ENCODE measurements at places on chromosomes 12 and 14.
A peak's percentile ranks its signal among the peaks of the same experiment; 100 is the strongest.

- DNase-seq, result no peak
Observed at GRCh38 chr14:88815980-88816379, 8.5 kb upstream of the TTC8 start.

- DNase-seq, result no peak
Observed at GRCh38 chr14:85437148-85437547, 92.8 kb upstream of the FLRT2 start.

- no peak for DNase-seq
Observed at GRCh38 chr14:99338313-99338712, 66.3 kb upstream of the BCL11B start.

DNA sequence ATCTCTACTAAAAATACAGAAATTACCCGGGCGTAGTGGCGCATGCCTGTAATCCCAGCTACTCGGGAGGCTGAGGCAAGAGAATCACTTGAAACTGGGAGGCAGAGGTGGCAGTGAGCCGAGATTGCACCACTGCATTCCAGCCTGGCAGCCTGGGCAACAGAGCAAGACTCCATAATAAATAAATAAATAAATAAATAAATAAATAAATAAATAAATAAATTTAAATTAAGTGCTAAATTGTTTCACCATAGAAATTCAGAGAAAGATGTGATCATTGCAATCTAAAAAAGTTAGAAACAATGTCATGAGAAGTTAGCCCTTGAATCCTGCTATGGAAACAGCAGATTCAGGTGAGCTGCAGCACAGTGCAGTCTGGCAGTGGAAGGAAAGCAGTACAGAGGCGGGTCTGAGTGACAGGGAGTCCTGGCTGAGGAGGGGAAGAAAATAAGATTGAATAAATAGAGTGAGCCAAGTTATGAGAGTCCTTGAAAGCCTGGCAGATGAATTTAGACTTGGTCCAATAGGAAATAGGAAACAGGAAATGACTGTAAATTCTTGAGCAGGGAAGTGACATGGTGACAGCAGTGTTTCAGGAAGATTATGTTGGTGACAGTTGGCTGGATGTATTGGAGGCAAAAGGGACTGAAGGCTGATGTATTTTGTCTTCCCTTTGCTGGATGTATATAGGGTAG lies 241.5 kb downstream of the GXYLT1 start:
- no peak for DNase-seq

GRCh38 chr14:27995691-27996090 lies 770.9 kb upstream of the FOXG1 start:
- no peak for DNase-seq

- DNase-seq, result no peak
Observed at GRCh38 chr14:103547455-103547940, 15.0 kb downstream of the BAG5 start.

DNA sequence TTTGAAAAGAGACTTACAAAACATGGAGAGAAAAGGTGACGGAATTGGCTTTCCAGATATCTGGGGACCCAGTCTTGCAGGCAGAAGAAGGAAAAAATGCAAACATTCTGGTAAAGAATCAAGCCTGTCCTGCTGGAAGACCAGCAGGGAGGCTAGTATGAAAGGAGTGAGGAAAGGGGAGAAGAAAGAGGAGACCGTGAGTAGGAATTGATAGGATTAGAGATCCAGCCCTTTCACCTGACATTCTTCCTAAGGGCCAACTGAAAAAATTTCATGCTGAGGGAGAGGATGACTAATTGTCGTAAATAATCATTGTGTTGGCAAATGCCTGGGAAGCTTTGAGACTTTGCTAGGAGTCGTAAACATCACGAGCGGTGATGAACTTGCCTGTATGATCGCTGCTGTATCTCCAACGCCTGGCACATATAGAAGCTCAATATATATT lies 12.1 kb downstream of the BHLHE41 start:
- DNase-seq, result no peak

DNA sequence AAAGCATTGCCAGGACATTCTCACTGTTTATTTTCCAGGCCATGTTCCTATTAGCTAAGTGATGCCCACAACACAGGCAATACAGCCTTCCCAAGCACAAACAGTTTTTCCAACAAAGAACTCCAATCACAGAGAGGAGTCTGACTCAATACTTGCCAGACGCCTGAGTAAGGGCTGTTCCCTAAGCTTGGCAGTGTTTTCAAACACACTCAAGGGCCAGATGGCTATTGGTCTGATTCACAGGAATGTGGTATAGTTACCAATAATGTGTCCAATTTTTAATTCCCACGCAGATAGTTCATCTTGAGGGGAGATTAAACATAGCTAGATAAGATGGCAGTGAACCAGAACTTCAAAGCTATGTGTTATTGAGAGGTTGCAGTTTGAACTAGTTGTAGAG lies 381.0 kb downstream of the SNAPC1 start:
- no peak for DNase-seq

DNA sequence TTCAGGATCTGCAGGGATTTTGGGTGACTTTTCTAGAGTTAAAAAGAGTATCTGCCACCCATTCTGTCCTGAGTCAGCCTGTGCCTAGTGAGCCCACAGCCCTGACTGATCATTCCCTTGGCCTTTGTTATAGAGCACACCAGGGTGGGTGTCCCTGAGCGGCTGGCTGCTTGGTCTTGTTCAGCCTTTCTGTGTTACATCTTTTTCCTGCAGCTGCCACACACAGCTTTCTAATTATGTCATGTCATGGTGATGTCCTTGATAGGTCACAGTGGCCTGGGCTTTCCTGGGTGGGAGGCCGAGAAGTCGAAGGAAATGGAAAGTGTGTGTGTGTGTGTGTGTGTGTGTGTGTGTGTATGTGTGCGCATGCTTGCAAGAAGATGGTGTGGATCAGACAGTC lies 293.2 kb upstream of the CRY1 start:
- DNase-seq, result no peak

- DNase-seq, result no peak
Observed at GRCh38 chr12:43882578-43883178, 46.8 kb downstream of the TMEM117 start.

- no peak for DNase-seq
Observed at GRCh38 chr14:105069871-105070759, 4.9 kb upstream of the GPR132 start.

- no peak for DNase-seq
Observed at GRCh38 chr12:96711364-96711763, 195.7 kb upstream of the NEDD1 start.

GRCh38 chr14:100105357-100106169 lies 40.3 kb downstream of the EVL start:
- DNase-seq, result no peak

- DNase-seq, result no peak
Observed at GRCh38 chr12:104180374-104180773, 35.2 kb upstream of the TXNRD1 start.

- DNase-seq, result no peak
Observed at GRCh38 chr14:52020866-52021717, 31.7 kb downstream of the RTRAF start.

DNA sequence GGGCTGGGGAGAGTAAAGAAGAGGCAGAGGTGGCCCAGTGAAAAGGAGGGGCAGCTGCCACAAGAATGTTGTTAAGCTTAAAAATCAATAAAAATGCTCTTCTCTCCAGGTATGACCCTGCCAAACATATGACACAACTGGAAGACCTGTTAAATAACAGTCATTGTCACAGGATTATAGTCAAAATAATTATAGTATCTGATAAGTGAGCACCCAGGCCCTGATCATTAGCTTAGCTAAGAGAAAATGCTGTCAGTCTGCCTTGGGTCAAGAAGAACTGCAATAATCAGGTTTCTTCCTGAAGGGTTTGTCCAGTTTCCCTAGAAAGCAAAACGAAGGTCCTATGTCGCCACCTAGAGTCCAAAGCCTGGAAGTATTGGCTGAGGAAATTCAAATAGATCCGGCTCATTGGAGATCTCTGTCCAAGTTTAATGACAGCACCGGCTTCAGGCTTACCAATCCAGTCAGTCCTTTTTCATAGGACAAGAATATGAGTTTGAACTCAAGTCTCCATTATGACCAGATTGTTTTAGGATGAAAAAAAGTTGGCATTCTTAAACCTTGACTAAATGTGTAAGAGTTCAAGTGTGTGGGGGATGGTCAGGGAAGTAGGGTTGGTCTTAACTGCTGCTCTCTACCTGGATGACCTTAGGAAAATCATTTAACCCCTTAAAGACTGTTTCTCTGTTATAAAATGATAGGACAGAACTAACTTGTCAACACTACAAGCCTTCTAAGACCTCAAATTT lies 22.5 kb upstream of the NKX2-8 start:
- peak; percentile 0 for DNase-seq

DNA sequence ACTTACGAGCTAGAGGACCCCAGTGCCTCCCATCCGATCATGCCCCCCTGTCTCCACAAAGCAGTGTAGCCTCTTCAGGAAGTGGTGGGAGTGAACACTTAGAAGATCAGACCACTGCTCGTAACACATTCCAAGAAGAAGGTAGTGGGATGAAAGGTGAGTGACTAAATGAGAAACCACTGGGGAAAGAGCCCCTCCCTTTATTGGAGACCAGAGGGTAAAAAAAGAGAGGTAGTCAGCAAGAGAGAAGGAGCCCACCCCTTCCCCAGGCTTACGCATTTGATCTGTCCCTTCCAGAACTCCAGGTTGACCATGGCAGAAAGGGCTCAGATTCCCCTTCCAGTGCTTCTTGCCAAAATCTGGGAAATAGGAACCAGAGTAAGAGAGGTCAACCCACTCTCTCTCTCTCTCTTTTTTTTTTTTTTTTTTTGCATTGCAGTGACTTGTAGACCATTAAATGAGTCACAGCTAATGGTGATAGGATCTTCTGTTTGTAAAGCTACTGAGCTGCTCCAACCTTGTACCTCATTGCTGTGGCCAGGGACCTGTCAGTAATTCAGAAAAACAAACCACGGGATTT lies 165.4 kb downstream of the GCH1 start:
- DNase-seq, result no peak

DNA sequence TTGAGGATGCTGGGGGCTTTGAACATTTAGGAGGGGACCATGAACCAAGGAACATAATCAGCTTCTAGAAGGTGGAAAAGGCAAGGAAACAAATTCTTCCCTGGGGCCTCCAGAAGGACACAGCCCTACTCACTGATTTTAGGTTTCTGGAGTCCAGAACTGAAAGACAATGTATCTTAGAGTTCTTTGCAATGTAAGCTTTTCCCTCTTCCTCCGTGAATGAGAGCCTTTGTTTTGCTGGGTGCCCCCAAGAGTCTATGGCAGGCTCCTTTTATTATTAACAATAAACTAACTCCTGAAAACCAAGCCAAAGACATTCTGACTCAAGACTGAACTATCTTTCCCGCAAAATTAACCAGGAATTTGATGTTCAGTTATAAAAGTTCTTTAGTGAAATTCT lies 204.1 kb downstream of the STXBP6 start:
- DNase-seq, result no peak

DNA sequence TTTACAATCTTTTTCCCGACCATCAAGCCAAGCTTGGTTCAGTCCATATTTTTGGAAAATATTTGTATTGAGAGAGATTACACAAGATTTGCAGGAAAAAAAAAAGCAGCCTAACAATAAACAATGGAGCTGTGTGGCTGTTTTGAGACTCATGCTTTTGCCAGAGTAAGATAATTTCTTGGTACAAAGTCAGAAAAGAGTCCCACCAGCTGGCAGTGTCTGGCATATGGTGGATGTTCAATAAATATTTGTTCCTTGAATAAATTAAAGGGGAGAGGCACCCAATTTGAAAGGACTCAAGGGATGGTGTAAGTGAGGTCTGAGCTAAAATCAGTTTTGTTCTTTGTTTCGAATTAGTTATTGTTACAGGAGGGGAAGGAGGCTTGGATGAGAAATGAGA lies 78.1 kb upstream of the RPH3A start:
- DNase-seq, result no peak

- no peak for DNase-seq
Observed at GRCh38 chr12:43292699-43293098, 259.3 kb downstream of the ADAMTS20 start.

- no peak for DNase-seq
Observed at GRCh38 chr14:48323665-48324064, 648.3 kb upstream of the MDGA2 start.

DNA sequence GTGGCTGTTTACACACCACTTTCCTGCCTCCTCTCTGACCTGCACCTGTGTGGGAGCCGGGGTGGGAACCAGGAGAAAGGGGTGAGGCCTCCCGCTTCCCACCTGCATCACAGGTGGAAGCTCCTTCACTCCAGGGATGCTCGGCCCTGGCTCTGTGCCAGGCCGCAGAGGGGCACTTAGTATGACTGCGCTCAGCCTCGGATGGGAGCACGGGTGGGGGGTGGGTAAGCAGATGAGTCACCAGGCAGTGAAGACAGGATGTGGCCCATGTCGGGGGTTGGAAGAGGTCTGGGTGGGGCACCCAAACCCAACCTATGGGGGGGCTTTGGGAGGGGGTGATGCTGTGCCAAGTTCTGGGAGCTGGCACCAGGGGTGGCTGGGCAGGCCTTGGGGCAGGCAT lies 7.4 kb upstream of the CYP46A1 start:
- DNase-seq, result no peak

- DNase-seq, result no peak
Observed at GRCh38 chr14:105398726-105399465, 558 bp downstream of the TEX22 start.

DNA sequence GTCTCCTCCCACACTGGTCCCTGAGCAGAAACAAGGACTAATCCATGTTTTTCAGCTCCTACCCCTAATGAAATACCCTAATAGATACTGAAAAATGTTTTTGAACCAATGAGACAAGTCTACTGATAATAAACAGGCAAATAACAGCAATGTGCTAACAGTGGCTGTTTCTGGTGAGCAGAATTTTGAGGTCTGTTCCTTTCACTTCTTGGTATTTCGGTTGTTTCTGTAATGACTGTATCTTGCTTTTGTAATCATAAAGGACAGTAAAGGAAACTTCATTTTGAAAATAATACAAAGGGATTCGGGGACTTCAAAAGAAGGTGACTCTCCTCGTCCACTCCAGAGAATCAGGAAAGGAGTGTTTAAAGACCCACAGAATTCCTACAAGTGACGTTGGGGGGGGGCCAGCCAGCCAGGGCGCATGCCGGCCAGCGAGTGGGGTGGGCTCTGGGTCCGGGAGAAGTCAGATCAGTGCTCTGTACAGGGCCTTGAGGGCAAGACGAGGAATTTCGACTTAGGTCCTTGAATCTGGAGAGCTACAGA lies 1.1 kb upstream of the CD9 start:
- no peak for DNase-seq

- no peak for DNase-seq
Observed at GRCh38 chr12:132246997-132247717, 82.2 kb downstream of the GALNT9 start.

- no peak for DNase-seq
Observed at GRCh38 chr14:56422703-56423213, 156.8 kb upstream of the TMEM260 start.

All from activated T-cell treated with anti-CD3 and anti-CD28 coated beads for 1 hour (primary cell).